ENCODE measurements at places on chromosomes 7 and 10.

DNA sequence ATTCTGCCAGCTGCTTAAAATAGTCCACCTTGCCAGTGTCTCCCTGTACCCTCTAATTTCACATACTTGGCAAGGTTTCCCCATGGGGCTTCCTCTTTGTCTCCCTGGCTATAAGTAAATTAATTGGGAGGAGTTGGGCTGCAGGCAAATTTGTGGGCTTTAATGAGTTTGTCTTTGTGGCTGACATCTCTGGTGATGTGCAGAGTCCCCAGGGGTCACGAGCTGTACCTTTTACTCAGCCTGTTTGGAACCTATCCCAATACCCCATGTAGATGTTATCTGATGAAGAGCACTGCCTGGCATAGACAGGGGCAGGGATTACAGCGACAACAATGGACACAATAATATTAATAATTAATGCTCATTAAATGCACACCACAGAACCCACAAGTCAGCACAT is 132.5 kb downstream of the SLIT1 start:
- DNase-seq = no peak

DNA sequence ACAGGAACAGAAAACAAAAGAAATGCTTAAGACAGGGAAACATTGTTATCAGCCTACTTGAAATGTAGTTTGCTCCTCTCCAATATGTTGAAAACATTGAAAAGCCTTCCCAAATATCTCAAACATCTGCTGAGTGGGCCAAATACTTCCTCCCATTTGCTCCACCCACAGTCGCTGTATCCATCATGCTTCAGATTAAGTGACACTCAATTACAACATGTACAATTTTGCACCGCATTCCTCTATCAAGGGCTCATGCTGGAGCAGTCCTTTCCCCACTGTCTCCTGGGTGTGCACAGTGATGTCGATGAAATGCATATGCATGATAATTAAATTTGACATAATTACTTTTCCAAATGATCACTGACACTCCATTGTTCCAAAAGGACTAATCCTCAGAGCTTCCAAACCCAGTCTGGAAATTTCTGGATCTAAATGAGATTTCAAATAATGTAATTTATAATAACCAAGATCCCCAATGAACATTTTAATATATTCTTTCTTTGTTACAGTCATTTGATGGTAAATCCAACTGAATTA is 604.6 kb downstream of the GRID1 start:
- no peak for DNase-seq

DNA sequence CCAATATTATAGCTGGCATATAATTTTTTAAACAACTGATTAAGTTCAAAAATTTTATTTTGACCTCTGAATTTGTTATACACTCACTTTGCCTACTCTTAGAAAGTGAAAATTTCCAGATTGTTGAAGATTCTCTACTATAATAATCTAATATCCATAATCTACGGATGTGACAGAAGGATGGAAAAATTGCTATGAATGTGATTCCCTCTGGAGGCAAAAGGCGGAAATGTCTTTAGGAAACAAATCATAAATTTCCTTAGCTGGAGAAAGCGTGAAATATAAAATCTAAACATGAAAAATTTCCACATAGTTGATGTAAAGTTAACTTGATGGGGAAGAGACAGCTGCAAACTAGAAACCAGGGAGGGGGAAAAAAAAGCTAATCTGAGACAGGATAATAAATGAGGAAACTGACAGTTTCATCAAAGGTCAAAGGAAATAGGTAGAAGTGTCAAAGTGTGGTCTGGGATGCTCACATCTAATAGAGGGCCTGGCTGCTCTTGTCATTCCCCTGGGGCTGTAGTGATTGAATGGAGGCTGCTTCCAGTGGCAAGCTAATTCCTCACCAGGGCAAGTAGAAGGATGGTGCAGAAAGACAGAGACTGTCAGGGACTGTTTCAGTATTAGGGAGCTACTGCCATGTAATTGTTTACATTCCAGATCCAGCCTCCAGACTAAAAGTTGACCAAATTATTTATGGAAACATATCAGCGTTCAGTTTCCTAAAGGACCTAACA is 264.5 kb downstream of the SDHAF3 start:
- no peak for DNase-seq

DNA sequence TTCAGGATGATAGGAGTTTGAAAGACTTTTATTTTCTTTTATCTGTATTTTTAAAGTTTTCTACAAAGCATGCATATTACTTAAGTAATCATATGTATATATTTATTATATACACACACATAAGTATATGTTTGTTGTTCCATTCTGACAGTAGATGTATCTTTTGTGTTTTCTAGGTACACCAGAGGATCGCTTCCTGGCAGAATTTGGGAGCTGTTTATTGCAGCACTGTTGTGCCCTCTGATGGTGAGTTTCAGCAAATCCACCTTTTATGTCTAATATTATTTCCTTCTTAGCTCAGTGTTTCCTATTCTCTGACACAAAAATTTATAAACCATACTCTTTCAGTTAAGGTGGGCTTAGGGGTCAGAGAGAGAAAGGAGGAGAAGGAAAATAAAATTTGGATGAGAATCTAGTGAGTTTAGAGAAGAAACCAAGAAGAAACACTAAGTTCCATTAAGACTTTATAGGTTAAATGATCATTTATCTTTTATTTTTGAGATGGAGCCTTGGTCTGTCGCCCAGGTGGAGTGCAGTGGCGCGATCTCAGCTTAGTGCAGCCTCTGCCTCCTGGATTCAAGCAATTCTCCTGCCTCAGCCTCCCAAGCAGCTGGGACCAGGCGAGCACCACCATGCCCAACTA is 59.2 kb upstream of the OIT3 start:
- DNase-seq = no peak

GRCh38 chr10:70258216-70258615 is 25.0 kb upstream of the PPA1 start:
- no peak for DNase-seq

DNA sequence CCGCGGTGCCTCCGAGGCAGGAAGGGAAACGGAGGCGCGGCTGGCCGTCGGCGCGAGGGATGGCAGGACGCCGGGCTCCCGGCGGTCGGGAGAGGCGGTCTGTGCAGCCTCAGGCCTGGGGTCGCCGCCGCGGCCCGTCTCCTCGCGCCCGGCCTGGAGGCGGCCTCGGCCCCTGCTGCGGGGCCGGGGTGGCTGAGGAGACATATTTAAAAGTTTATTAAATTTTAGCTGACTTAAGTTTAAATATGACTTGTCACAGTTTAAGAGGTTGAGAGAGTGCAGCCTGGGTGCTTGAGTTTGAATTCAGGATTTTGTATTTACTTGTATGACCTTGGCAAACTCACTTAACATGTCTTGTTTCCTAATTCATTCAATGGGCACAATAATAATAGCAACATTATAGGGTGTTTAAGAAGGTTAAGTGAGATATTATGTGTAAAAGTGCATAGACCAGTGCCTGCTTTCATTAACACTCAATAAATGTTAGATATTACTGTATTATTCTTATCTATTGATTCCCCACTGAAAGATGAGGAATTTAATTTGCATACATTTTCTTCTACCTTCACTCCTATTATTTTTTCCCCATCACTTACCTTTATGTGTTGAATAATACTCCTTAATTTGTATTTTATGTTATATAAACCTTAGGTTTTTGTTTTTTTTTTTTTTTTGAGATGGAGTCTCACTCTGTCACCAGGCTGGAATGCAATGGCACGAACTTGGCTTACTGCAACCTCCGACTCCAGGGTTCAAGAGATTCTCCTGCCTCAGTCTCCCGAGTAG is 718 bp downstream of the DYNC2I1 start:
- DNase-seq = no peak

- DNase-seq = no peak
Observed at GRCh38 chr7:157561816-157562410, 225.1 kb downstream of the DNAJB6 start.

DNA sequence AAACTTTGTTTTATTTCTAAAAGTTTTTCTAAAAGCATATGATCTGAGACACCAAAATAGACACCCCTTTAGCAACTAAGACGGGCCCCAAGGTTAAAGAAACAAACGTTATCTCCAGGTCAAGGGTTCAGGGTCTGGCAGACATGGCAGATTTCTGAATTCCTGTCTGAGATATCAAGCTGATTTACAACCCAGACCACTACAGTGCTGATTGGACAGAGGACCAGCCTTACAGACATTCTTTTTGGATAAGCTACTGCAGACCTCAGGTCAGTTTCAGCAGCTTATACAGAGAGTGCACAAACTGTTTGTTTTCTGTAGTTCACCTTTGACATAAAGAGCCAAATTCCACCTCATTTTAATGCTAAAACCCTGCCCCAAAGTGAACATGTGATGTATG is 34.8 kb downstream of the SVOPL start:
- DNase-seq = no peak

GRCh38 chr10:66353422-66353821 is 572.4 kb upstream of the LRRTM3 start:
- no peak for DNase-seq

DNA sequence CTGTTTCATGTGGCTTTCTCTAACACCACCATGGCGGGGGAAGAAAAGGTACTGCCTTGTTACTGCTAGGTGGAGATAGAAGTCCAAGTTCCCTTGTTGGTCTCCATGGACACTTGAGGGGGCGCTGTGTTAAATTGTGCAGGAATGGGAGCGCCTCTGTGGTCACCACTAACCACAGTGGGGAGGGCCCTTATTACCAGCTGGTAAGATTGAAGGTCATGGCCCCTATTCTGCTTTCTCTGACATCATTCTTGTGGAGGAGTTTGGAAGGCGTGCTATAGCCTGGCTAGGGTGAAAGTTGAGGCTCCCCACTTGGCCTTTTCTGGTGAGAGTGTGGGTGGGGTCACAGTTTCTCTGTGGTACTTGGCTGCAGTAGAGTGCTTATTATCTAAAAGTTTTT is 14.9 kb upstream of the MXI1 start:
- DNase-seq = no peak

GRCh38 chr7:64887756-64888508 is 15.1 kb upstream of the ZNF273 start:
- no peak for DNase-seq

GRCh38 chr10:44944354-44944753 is 15.2 kb upstream of the RASSF4 start:
- no peak for DNase-seq

DNA sequence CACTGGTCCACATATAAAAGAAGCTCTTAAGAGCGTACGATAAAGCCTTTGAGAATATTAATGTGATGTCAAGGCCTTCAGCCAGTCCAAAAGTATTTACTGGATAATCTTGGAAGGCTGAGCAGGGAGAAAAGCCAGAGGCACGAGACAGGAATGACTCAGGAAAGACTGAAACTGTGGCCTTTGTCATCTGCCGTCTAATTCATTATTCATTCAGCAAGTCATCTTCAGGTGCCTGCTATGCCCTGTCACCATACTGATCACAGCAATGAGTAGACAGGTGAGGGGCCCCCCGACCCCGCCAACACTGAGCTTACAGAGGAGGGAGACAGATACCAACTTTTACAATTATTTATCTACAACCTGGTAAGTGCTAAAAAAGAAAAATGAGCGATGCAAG is 78.9 kb downstream of the VOPP1 start:
- no peak for DNase-seq

DNA sequence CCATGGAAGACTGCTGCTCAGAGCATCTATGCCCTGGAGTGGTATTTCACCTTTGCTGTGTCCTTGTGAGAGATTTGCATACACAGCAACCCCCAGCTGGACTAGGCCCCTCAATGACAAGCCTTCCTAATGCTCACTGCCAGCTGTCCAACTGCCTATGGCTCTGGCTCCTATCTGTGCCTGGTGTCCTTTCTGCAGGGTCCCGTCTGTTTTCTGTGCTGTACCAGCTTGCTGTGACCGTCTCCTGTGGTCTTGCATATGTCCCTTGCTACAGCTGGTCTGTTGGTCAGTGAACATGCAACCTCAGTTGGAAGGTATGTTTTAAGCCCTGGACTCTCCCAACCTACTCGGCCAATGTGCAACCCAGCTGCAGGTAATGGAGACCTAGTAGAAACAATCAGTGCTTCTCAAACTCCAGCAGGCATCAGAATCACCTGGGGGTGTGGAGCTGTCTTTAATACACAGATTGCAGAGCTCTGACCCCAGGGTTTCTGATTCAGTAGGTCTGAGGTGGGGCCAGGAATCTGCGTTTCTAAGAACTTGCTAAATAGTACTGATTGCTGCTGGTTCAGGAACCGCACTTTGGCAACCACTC is 306.4 kb upstream of the ZNF32 start:
- no peak for DNase-seq

DNA sequence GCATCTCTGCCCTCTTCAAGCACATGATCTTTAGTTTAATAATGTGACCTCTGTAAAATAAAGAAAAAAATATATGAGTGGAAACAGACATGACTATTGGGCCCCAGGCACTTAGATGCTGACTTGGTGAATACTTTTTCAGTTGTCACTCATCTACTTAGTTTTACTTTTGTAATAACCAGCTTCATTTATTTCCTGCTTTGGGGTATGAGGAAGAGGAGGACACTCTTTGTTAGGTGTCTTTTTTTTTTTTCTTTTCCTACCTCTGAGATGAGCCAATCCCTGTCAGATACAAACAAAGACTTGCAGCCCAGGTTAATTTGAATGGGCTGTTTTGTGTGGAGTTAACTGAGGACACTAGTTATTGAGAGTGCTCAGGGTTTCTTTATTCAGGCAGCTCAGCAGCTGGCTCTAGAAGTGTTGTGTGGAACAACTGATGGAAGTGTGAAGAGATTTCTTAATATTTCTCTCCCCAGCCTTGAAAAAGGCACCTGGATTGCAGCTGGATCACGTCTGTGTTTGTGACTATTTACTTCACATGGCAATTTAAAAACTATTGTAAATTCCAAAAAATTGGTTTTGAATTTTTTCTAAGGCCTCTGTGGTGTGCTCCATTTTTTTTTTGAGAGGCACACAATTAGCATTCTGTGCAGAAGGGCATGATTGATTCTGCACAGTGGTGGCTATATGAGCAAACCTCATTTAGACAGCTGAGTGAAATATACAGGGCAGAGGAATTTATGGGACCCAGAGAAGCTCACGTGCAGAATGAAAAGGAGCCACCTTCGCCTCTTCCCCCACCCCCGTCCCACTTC is 333.8 kb downstream of the LRMDA start:
- DNase-seq = no peak

GRCh38 chr10:104913390-104913789 is 272.3 kb downstream of the SORCS3 start:
- DNase-seq = no peak

- no peak for DNase-seq
Observed at GRCh38 chr10:2887391-2888070, 179.8 kb upstream of the PFKP start.
